ENCODE measurements at places on chromosomes 11 and 22.

- no peak for DNase-seq
Observed at GRCh38 chr11:22775248-22775647, 54.4 kb downstream of the SVIP start.

GRCh38 chr11:97502201-97502600, 1112.4 kb downstream of the JRKL start:
- no peak for DNase-seq

- DNase-seq = no peak
Observed at GRCh38 chr11:70483917-70484316, 85.6 kb downstream of the CTTN start.

DNA sequence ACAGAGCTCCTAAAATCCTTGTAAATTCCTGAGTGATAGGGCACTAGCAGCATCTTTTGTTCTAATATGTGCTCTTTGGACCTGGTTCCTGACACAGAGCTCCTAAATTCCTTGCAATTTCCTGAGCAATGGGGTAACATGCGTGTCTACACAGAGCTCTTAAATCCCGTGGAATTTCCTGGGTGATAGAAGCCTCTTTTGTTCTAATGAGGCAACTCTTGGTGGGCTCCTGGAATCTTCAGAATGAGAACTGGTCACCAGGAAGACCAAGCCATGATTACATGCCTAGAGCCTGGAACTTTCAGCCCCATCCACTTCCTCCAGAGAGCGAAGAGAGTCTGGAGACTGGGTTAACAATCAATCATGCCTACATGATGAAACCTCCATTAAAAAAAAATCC, 19.0 kb downstream of the RSF1 start:
- no peak for DNase-seq

- no peak for DNase-seq
Observed at GRCh38 chr11:94961255-94961654, 12.1 kb downstream of the CWC15 start.

GRCh38 chr11:61482513-61482912, 26.0 kb upstream of the LRRC10B start:
- DNase-seq = peak; percentile 25

DNA sequence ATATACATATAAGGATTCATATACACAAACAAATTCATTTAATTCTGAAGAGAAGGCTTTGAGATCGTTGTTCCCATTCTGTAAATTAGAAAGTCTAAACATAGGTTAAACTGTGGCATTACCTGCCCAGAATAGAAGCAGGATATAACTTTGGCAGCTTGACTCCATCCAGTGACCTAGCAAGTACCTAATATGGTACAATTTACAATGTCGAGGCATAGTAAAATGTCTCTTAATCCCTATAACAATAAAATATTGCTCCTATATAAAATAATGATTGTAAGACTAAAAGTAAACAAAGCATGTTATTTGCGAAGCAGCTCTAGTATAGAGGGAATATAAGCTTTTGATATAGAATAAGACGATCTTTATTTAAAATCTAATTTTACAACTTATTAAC, 756.0 kb downstream of the LUZP2 start:
- DNase-seq = no peak

DNA sequence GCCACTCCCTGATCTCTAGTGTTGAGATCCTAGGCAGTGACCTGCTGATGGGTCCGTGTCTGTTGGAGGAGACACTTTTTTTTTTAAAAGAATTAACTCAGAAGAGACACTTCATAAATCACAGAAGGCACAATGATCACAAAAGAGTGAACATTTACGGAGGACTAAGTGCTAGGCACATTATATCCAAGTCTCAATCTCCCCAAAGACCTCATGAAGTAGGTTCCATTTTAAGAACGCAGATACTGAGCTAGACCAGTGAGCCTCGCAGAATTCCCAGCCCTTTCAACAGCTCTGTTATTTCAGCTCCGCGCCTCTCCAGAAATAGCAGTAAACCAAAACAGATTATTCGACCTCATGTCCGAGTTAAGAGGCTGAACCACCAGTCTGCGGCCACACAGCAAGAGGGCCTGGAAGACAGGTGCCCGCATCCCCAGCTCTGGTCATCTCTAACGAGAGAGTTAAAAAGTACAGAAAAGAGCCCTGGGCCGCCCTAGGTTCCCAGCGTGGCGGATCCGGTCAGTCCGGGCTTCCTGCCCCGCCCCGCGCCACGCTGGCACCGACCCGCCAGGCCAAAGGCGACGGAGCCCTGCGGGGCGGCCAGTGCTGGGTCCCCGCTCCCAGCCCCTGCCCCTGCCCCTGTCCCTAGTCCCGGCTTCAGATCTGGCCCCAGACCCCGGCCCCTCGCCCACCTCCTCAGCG, 612 bp downstream of the XBP1 start:
- no peak for DNase-seq

DNA sequence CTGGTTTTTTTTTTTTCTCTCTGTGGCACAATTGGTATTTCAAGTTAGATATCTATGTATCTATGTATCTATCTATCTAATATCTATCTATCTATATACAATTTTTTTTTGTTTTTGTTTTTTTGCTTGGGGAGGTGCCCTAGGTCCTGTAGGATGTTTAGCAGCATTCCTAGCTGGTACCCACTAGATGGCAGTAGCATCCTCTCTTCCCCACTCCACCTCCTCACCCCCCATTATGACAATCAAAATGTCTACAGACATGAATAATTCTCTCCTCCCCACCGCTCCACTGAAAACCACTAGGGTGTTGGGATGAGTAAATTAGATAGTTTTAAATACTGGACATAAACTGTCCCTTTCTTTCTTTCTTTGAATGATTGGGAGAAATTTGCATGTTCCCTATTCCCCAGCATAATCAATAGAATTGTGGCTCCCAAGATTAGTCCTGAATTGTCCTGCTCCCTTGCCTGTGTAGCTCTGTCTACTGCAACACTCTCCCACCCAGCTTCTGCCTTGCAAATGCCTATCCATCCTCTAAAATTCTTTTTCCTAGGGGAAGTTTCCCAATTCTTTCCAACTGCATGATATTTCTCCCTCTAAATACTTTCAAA, 1152.4 kb downstream of the LRRC4C start:
- DNase-seq = no peak

- no peak for DNase-seq
Observed at GRCh38 chr11:131833366-131833765, 463.0 kb downstream of the NTM start.

GRCh38 chr11:110097459-110098012, 4.3 kb downstream of the ZC3H12C start:
- no peak for DNase-seq

DNA sequence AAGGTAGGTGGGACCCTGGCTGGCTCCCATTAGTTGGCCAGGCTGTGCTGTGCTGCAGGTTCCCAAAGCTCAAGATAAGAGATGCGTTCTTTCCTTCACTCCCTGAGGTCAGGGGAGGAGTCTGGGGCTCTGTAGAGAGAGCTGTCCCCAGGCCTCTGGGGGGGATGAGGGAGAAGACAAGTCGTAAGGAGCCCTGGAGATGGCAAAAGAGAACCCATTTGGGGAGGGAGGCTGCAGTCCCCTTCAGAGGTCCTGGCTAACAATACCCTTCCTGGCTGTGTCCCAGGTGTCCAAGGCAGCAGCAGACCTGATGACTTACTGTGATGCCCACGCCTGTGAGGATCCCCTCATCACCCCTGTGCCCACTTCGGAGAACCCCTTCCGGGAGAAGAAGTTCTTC, 916 bp downstream of the GNG3 start:
- DNase-seq = peak; percentile 23

- DNase-seq = no peak
Observed at GRCh38 chr11:16158426-16158994, 197.8 kb downstream of the SOX6 start.

- no peak for DNase-seq
Observed at GRCh38 chr22:43077121-43077877, 11.9 kb downstream of the TTLL1 start.

DNA sequence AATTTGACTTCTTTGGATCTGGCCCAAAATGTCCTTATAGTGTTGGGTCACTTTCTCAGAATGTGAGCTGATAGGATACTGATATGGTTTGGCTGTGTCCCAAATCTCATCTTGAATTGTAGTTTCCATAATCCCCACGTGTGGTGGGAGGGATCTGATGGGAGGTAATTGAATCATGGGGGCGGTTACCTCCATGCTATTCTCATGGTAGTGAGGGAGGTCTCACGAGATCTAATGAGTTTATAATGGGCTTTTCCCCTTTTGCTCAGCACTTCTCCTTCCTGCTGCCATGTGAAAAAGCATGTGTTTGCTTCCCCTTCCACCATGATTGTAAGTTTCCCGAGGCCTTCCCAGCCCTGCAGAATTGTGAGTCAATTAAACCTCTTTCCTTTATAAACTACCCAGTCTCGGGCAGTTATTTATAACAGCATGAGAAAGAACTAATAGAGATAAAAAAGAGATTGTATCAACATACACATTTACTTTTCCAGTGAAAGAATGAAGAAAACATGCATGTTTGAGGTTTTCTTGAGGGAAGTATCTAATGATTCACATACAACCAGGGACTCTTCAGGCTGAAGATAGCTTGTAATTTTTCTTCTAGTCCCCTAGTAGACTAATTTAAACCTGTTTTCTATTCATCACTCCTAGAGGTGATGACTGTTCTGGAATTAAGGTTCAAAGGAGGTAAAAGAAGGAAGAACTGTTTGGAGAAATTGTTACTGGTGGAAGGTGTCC, 17.3 kb upstream of the CSTF3 start:
- no peak for DNase-seq

DNA sequence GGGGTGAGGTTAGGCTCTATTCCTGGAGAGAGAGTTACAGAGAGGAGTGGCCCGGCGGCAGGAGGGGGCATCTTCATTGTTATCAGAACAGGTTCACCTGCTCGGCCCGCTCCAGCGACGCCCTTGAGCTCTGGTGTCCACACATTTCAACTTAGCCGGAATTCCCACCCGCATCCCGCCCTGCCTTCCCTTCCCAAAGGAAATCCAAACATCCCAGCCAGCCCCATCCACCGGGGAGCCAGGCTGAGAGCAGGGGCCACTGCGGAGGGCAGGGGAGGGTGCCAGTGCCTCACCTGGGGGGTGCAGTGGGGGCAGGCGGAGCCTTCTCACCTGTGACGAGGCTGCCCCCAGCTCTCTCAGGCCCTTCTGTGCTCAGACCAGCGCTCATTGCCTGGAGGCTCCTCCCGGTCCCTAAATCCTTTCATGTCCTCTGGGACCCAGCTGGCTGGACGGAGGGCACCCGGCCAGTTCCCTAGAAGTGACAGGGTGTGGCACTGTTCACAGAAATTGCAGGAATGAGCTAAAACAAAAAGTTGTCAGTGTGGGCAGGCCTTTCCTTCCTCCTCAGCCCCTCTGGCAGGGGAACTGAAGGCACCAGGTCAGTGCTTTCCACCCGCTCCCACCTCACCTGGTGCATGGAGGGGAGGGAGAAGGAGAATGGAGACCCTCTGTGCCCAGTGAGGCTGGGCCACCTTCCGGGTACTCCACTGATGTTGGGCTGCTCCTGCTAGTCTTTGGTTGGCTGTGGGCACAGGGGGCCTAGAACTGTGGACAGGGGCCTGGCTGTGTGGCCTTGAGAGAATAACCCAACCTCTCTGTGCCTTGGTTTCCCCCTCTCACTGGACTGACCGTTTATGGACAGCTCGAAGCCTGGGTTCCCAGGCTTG, 2.2 kb upstream of the MRGPRG start:
- DNase-seq = peak; percentile 14

- DNase-seq = no peak
Observed at GRCh38 chr11:35357923-35358322, 61.4 kb downstream of the SLC1A2 start.

DNA sequence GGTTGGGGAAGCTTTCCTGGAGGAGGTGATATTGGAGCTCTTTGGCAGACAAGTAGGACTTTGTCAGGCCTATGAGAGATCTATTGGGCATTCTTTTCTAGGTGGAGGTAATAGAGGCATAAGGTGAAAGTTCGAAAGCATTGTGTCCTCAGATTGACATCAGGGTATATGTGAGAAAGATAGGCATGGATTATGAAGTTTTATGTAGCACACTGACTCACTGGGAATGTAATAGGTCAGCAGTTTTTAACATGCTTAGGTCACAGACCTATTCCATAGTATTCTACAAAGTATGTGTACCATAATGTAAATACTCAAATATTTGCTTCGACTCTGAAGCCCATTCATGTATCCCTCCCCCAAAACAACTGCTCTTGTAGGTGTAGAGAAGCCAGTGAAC, 11.8 kb downstream of the HIKESHI start:
- no peak for DNase-seq

DNA sequence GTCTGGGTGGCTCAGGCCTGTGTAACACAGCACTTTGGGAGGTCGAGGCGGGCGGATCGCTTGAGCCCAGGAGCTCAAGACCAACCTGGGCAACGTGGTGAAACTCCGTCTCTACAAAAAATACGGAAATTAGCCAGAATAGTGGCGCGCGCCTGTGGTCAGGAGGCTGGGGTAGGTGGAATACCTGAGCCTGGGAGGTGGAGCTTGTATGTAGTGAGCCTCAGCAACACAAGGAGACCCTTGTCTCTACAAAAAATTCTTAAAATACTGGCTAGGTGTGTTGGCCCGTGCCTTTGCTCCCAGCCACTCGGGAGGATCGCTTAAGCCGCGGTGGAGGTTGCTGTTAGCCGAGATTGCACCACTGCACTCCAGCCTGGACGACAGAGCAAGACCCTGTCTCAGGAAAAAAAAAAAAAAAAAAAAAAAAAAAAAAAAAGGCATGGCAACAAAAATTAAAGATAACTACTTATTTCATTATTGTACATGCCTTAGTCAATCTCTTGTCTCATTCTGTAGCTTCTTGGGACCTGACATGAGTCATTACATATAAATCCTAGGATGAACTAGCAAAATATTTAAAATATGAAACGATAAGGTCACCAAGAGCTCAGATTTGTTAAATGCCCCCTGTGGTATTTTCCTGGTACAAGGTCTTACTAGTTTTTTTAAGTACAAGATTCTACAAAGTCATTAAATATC, 1.1 kb downstream of the TAF1D start:
- DNase-seq = peak; percentile 35

DNA sequence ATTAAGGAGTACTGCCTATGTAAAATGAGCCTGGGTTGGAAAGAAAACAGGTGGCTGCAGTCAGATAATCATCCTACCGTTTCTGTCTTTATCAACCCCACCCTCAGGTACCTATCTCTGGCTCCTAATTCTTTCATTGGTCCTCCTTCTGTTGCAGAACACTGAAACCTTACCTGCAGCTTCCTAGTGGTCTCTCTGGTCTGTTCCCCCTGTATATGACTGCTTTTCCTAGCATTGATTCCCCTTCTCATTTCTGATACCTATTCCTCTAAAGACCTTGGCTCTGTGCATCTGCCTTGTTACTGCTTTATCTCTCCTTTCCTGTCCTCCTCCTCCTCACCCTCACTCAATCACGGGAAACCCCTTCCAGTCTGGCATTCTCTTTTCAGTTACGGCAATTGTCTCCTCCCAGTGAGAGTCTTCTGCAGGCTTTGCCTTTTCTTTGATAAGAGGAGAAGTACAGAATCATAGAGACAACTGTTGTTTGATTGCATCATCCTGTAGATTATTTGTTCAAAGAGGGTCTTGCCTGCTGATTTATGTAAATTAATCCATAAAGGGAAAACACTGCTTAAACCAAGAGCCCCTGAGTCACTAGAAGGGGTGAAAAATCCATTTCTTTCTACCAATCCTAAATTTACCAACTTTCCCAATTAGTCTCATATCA, 301.2 kb downstream of the AASDHPPT start:
- no peak for DNase-seq
